ENCODE measurements at places on chromosomes 7 and 10.

DNA sequence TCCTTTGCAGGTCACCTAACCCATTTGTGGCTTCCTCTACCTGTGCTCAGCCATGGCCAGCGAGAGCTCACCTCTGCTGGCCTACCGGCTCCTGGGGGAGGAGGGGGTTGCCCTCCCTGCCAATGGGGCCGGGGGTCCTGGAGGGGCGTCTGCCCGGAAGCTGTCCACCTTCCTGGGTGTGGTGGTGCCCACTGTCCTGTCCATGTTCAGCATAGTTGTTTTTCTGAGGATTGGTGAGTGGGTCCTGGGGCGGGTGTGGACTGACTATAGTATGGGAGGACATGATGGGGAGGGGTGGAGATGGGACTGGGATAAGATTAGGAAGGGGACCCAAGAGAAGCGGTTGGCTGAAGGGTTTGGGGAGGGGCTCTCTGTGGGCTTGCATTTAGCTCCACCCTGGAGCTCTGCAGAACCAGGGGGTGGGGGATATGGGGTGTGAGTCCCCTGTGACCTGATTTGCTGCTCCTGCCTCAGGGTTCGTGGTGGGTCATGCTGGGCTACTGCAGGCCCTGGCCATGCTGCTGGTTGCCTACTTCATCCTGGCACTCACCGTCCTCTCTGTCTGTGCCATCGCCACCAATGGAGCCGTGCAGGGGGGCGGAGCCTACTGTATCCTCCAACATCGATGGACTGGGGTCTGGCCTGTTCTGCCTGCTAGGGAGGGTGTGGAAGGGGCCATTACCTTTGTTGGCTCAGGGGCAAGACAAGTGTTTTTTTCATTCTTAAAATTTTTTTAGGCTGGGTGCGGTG, 1.8 kb downstream of the SLC12A9 start:
- no peak for DNase-seq

DNA sequence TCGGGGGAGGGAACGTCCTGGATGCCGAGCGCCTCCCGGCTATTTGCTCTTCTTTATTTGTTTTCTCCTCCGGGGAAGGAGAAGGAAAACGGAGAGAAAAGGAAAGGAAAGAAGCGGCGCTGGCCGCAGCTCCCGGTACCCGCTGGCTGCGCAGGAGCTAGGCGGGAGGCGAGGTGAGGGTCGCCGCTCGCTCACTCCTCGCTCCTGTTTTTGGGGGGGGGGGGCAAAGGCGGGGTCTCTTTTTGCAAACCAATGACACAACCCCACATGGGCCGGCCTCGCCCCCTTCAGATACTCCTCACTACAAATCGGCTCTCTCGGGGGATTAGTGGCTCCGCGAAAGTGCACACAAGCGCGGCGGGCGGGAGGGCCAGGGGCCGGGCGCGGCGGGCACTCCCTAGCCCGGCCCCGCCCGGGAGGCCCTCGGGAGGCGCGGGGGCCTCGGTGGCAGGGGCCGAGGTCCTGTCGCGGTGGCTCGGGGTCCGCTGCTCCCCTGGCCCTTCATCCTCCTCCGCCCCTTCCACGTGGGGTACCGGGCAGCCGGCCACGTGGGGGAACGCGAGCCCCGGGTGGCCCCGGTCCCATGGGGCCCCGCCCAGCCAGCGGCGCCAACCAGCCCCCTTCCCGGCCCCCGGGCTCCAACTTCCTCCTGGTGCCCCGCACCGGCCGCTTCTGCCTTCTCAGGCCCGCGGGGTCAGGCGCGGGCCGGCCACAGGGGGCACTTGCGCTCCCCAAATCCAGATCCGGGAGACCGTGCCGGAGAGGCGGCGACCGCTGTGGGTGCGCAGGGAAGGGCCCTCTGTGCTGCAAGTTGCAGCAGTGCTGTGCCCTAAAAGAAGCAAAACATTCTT, 718 bp upstream of the CTBP2 start:
- DNase-seq = no peak

- DNase-seq = no peak
These were observed 539.4 kb downstream of the PARD3 start for GRCh38 chr10:34275626-34276130.

DNA sequence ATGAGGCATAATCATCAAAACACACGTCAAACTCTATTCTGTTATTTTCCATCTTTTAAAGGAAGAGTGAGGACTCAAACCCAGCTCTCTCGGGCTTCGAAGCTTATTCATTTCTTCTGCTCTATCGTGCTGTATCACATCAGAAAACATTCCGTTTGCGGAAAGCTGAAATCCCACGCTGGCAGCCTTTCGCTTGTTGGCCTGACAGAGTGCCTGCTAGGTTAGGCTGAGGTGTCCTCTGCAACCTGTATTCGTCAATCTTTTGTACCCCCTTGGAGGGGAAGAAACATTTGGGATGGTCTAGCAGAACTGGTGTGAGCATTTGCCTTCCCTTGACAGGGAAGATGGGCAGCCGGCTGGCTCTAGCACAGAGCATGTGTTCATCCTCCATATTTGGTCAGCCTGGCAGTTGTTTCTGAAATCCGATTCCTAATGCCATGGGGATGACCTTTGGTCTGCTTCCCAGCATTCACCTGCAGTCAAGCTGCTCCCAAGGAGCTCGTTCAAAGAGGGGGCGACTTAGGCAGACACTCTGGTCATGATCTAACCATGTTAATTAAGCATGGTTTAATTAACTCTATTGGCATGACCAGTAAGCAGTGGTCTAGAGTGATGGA, 55.2 kb downstream of the TACC2 start:
- no peak for DNase-seq

- no peak for DNase-seq
These were observed 175.6 kb downstream of the FAM107B start for GRCh38 chr10:14598809-14599764.

GRCh38 chr10:91229683-91230082, 9.2 kb downstream of the PCGF5 start:
- DNase-seq = no peak

GRCh38 chr7:49631071-49631815, 142.2 kb upstream of the VWC2 start:
- DNase-seq = no peak

GRCh38 chr7:78417180-78417853, 618.7 kb downstream of the PHTF2 start:
- DNase-seq = no peak

DNA sequence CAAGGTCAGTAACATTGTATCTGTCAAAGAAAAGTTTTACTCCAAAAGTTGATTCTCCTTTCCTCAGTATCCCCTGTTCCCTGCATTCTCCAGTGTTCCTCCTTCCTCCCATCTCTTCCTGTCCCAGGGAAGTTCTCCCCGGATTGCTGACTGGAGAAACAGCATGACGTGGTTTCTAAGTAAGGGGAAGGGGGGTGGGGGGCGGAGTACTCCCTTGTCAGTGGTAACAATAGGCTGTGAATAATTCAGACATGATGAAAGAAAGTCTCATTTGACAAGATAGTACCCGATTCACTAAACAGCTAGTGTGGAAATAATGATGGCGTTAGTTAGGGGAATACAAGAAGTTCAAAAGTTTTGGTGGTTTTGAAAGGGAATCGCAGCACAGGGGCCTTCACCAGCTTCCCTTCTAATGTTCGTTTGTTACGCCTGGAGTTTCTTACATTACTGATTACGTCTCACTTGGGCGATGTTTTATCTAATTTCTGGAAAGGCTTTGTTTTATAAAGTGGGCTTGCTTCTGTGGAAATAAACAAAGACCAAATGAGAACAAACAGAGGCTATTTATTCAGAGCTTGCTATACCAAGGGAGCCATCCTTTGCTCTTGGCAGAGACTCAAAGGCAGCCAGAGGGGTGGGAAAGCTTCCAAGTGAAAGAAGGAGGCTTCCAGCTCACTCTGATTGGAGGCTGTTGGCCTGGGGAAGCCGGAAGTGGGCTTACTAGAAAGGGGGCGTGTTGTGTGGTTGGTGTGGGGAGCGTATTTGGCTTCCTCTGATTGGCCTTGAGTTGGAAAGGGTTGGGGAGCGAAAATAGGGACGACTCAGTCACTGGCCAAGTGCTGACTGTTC, 453.7 kb downstream of the SDK1 start:
- DNase-seq = no peak

DNA sequence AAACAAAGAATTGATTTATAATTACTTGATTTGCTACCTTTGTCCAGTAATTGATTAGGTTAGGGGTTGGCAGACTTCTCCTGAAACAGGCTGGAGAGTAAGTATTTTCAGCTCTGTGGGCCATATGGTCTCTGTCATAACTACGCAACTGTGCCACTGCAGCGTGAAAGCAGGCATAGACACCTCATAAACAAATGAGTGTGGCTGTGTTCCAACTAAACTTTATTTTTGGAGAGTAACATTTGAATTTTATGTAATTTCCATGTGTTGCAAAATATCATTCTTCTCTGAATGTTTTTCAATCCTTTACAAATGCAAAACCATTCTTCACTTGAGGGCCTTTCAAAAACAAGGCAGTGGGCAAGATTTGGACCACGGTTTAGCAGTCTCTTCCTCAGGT, 76.9 kb downstream of the GALNT17 start:
- no peak for DNase-seq

DNA sequence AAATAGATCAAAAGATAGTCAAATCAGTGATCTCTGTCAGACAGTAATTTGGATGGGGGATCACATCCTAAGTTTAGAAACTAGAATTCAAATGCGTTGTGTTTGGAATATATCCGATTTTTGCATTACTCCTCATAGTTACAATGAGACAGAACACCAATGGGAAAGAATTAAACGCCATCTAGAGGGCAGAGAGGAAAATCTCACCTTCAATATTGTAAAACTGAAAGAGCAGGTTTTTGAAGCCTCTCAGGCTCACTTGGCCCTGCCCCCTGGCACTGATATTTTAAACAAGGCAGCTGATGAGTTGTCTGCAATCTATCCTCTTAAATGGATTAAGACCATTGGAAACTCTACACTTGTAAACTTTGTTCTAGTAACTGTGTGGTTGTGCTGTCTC, 17.7 kb downstream of the FRG2B start:
- no peak for DNase-seq

- no peak for DNase-seq
These were observed 160.8 kb downstream of the ZNF438 start for GRCh38 chr10:30870896-30871295.

GRCh38 chr10:83724471-83725241, 414.7 kb upstream of the GHITM start:
- DNase-seq = no peak

DNA sequence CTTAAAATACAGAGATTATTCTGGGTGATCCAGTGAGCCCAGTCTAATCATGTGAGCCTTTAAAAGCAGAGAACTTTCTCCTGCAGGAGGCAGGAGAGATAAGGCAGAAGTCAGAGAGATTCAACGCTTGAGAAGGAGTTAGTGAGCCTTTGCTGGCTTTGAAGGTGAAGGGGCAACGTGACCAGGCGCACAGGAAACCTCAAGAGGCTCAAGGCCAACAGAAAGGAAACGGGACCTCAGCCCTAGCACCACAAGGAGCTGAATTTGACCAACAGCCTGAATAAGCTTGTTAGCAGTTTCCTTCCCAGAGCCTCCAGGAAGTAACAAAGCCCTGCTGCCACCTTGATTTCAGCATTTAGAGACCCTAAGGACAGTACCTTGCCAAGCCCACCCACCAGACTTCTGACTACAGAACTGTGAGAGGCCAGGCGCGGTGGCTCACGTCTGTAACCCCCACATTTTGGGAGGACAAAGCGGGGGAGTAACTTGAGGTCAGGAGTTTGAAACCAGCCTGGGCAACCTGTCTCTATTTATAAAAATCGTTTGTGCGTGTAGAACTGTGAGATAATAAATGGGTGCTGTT, 87.3 kb upstream of the KAT6B start:
- no peak for DNase-seq

GRCh38 chr7:83472376-83472775, 176.6 kb downstream of the SEMA3E start:
- no peak for DNase-seq

DNA sequence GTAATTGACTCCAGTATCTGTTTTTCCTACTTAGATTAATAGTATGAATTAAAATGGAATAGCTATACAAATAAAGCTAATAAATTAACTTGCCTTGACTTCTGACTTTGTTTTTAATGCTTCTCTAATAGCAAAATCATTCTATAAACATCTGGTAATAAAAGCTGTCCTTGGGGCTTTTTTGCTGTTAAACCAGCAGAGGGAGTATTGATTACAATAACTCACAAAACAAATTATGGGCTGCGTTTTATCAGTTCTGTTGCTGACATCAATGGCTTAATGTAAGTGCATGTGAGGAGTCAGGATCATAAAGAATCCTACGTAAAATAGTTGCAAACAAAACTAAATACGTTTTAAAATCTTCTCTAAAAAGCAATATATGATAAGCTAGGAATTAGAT, 667.8 kb downstream of the PCDH15 start:
- no peak for DNase-seq

DNA sequence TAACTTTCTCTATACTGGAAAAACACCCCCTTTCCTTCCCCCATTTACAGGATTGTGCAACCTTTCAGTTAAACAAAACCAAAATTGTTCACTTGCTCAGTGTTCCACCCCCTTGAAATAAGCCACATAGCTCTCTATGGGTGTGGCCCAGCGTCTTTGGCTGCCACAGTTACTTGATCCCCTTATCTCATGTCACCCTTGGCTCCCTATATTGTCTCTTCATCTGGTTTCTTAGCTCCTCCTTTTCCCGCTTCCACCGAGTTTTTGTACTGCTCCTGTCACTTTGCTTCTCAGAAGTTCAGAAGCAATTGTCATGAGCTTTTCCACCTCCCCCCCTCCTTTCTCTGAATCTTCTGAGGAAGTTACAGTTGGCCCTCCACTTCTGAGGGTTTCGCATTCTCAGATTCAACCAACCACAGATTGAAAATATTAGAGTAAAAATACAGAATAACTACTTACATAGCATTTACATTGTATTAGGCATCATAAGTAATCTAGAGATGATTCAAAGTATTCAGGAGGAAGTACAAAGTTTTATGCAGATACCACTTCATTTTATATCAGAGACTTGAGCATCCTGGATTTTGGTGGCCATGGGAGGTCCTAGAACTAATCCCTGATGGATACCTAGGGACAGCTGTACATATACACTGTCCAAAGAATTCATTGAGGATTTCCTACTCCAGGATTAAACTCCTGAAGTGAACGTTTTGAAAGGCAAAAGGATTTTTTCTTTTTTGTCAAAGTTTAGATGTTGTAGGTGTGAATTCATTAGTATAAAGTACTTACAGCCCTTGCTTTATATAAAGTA, 60.4 kb downstream of the ADD3 start:
- no peak for DNase-seq

GRCh38 chr10:122849900-122850605, 4.4 kb upstream of the CUZD1 start:
- no peak for DNase-seq

DNA sequence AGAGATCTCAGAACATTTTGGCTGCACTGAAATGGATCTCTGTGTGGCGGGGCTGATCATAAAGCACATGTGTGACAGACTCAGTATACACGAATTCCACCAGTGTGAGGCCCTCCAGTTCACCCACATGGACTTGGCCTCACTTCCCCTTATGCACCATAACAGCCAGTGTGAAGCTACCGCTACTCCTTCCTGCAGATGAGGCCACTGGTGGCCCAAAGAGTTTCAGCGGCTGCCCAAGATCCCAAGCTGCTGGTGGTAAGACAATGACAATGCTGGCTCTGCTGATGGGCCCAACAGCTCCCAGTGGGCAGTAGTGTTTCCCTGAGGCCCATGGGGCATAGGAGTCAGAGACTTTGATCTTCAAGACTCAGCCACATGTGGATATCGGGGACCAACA, 21.0 kb upstream of the C10orf71 start:
- no peak for DNase-seq

All from stimulated activated CD8-positive, alpha-beta memory T cell treated with anti-CD3 and anti-CD28 coated beads, Interleukin-2, amount 100 ng/mL, for 48 hours (primary cell).